Metanephros (tissue), 2 donors: ENCODE measurements at places on chromosomes 5 and 9. TPM values are rescaled to one million over a fixed set of nuclear protein-coding genes. Genes with fewer than 3 reads are reported as not detected.

Gene TMEM252
- 5.7 TPM for total RNA-seq

Gene GFI1B
- total RNA-seq: 2.0 TPM

Gene PCAT7
- 0.06 TPM for total RNA-seq

Gene TTC16
- 0.18 TPM for total RNA-seq

Gene BTNL8
- total RNA-seq: 0.47 TPM

Gene CAMSAP1
- 26.6 TPM for total RNA-seq

Gene MORN5
- 1.6 TPM for total RNA-seq

Gene PCDHGB4
- total RNA-seq: 14.1 TPM

Gene KCTD16
- total RNA-seq: 2.8 TPM

Gene IFNA13
- not detected for total RNA-seq

Gene UAP1L1
- 11.2 TPM for total RNA-seq

Gene AFAP1L1
- total RNA-seq: 49.8 TPM

Gene TTC1
- total RNA-seq: 26.3 TPM

Gene FBP1
- 17.7 TPM for total RNA-seq

Gene RNF183
- total RNA-seq: 3.1 TPM

Gene FBP2
- total RNA-seq: 26.9 TPM

Gene CSF1R
- 39.5 TPM for total RNA-seq

Gene RPP25L
- 40.9 TPM for total RNA-seq

Gene SGCD
- 26.6 TPM for total RNA-seq

Gene CCNJL
- total RNA-seq: 4.5 TPM

Gene KIF24
- total RNA-seq: 5.6 TPM

Gene SOX30
- total RNA-seq: 0.06 TPM

Gene RANBP17
- total RNA-seq: 29.2 TPM

Gene SEMA6A
- 56.8 TPM for total RNA-seq

Gene GRXCR2
- total RNA-seq: 0.29 TPM

Gene PCDHB3
- 5.3 TPM for total RNA-seq

Gene RAD1
- 42.0 TPM for total RNA-seq

Gene HTR1A
- 0.23 TPM for total RNA-seq

Gene SOHLH1
- total RNA-seq: not detected

Gene GMCL2
- total RNA-seq: not detected

Gene SLC36A2
- 6.4 TPM for total RNA-seq

Gene SPRY4
- total RNA-seq: 26.0 TPM

Gene GDF9
- 1.4 TPM for total RNA-seq

Gene GPR21
- total RNA-seq: 7.9 TPM

Gene PCDHGA11
- total RNA-seq: 10.0 TPM

Gene CYFIP2
- total RNA-seq: 150 TPM

Gene GNAQ
- total RNA-seq: 39.0 TPM
